Ovary (tissue), 10 donors: ENCODE measurements at places on chromosomes 5 and 9. TPM values are rescaled to one million over a fixed set of nuclear protein-coding genes. Genes with fewer than 3 reads are reported as not detected.

The ADAMTSL2 gene
- 0.27 TPM for polyA plus RNA-seq

The ADAMTS13 gene
- 0.45 TPM for polyA plus RNA-seq

The ANGPTL2 gene
- 27.5 TPM for polyA plus RNA-seq

The VCAN gene
- 21.3 TPM for polyA plus RNA-seq

The CYLC2 gene
- not detected for polyA plus RNA-seq

The PCDHGA4 gene
- 1.2 TPM for polyA plus RNA-seq

The HDHD3 gene
- 24.9 TPM for polyA plus RNA-seq

The CDC23 gene
- 28.8 TPM for polyA plus RNA-seq

The ALDH7A1 gene
- 93.6 TPM for polyA plus RNA-seq

The ESM1 gene
- 0.47 TPM for polyA plus RNA-seq

The SET gene
- polyA plus RNA-seq = 147 TPM

The ANKRD33B gene
- polyA plus RNA-seq = 0.85 TPM
